ENCODE measurements at places on chromosomes 1 and 21. TPM values are rescaled to one million over a fixed set of nuclear protein-coding genes. Genes with fewer than 3 reads are reported as not detected.

The ANXA9 gene
- not detected for total RNA-seq

The CITED4 gene
- 1.4 TPM for total RNA-seq

DNA sequence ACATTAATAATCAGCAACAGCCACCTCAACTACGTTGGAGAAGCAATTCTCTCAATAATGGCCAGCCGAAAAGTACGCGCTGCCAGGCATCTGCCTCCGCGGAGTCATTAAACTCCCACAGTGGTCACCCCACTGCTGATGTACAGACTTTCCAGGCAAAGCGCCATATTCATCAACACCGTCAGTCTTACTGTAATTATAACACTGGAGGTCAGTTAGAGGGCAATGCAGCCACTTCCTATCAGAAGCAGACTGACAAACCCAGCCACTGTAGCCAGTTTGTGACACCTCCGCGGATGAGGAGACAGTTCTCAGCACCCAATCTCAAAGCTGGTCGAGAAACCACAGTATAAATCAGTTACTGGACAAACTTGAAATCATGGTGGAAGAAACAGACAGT is 93.9 kb downstream of the KIF1B start:
- no peak for DNase-seq

DNA sequence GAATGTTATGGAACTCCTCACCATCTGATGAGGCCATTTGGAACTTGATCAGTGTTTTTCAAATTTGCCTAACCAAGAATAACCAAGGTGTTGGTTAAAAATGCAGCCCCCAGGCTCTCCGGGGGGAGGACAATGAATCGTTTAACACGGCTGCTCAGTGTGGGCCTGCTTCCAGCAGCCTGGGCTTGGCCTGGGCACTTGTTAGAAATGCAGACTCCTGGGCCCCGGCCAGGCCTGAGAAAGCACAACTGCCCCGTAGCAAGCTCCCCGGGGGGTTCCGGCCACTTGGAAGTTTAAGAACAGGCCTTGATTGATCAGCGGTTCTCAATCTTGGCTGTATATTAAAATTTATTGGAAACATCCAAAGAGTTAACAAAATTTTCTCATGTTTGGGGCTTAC is 22.8 kb upstream of the C2CD2 start:
- DNase-seq = no peak

GRCh38 chr1:152052606-152053005 is 15.8 kb upstream of the S100A11 start:
- peak; percentile 70 for DNase-seq

DNA sequence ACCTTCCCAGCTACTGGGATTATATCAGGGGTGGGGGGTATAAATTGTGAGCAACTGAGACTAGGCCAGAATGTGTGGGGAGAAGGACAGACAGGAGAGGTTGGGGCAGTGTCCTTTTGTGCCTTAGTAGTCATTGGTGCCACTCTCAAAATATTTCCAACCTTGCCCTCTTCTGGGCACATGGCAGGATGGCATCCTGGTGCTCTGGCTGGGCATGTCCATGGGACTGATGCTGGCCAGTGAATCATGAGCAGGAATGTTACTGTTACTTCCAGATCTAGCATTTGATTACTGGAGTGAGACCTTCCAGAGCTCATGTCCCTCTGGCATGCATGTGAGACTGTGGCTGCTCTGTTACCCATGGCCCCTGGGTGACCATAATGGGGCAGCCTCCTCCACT is 151.2 kb downstream of the MATN1 start:
- DNase-seq = no peak

The CFHR4 gene
- total RNA-seq = not detected

DNA sequence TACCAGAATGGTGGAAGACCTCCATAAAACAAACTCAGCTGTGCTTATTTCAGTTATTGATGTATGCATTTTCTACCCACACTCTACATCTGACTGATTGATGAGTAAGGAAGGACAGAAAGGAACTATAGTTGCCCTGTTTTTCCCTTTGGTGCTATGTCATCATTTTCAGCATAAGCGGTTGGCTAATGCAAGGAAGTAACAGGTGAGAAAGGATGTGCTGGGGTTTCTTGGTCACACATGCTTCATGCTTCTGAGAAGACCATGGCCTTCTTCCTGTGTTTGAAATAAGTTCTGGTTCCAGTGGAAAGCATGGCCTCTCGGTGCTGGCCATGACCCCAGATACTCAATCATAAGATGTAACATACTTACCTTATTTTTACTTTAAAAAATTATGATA is 541.2 kb downstream of the PTPRU start:
- no peak for DNase-seq

- DNase-seq = no peak
These were observed 8.8 kb downstream of the FMO1 start for GRCh38 chr1:171256940-171257606.

- DNase-seq = no peak
These were observed 195.0 kb upstream of the RGS18 start for GRCh38 chr1:191963286-191963685.

The ANKRD45 gene
- total RNA-seq = not detected

The VASH2 gene
- total RNA-seq = 0.39 TPM

DNA sequence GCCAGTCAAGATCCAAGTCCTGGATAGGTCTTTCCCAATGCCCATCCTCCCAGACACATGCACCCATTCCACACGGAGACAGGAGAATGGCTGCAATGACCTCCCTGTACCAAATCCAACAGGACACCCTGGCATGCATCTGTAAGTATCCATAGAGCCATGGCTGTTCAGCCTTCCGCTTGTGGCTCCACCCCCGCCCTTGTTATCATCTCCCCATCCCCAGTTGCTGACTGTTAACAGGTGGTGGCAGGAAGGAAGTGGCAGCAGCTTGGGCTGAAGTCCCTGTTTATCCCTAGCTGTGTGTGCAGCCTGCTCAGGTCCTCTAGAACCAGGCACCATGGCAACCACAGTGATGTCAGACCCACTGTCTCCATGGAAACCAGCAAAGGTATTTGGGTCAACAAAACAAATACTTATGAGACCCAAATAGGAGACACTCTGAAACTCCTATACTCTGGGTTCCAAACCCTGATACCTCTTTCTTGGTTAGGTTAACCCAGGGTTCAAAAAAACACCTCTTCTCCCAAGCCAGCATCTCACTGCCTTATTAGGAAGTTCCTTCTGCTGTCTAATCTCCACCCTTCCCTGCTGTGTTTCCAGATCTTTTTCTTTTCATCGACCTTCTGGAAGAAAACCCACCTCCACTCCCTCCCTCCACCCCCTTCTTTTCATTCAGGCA is 721 bp downstream of the PBXIP1 start:
- DNase-seq = peak; percentile 88

GRCh38 chr1:42173961-42174735 is 9.6 kb upstream of the GUCA2A start:
- no peak for DNase-seq

DNA sequence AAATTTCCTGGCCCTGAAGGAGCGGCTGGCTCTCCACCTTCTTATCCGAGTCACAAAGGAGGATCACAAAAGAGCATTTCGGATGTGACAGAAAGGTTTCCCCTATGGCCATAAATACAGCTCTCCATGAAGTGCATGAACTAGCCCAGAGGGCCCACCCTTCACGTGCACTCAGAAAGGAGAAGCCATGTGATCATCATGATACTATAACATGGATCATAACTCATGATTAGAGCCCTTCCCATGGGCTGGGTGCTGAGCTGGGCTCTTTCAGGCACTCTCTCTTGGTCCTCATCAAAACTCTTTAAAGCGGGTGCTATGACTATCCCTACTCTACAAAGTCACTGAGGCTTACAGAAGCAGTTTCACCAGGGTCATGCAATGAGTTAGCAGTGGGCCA is 135.0 kb downstream of the PTPRU start:
- DNase-seq = peak; percentile 35

The RNF11 gene
- 22.2 TPM for total RNA-seq

The SERTAD4 gene
- total RNA-seq = not detected

- no peak for DNase-seq
These were observed 19.3 kb upstream of the METTL13 start for GRCh38 chr1:171762143-171762563.

- DNase-seq = no peak
These were observed 96.6 kb upstream of the TNR start for GRCh38 chr1:175839779-175840669.

The RHOU gene
- total RNA-seq = 1.1 TPM

DNA sequence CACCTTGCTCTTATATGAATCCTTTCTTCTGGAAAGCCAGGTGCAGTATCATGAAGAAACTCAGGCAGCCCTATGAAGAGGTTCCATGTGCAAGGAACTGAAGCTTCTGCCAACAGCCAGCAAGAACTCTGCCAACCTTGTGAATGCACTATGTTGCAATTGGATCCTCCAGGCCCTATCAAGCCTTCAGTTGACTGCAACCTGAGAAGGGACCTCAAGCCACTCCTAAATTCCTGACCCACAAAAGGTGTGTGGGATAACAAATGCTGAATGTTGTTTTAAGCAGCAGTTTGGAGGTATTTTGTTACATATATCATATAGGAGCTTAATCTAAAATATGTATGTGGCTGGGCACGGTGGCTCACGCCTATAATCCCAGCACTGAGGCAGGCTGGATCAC is 84.0 kb downstream of the RERE start:
- no peak for DNase-seq

DNA sequence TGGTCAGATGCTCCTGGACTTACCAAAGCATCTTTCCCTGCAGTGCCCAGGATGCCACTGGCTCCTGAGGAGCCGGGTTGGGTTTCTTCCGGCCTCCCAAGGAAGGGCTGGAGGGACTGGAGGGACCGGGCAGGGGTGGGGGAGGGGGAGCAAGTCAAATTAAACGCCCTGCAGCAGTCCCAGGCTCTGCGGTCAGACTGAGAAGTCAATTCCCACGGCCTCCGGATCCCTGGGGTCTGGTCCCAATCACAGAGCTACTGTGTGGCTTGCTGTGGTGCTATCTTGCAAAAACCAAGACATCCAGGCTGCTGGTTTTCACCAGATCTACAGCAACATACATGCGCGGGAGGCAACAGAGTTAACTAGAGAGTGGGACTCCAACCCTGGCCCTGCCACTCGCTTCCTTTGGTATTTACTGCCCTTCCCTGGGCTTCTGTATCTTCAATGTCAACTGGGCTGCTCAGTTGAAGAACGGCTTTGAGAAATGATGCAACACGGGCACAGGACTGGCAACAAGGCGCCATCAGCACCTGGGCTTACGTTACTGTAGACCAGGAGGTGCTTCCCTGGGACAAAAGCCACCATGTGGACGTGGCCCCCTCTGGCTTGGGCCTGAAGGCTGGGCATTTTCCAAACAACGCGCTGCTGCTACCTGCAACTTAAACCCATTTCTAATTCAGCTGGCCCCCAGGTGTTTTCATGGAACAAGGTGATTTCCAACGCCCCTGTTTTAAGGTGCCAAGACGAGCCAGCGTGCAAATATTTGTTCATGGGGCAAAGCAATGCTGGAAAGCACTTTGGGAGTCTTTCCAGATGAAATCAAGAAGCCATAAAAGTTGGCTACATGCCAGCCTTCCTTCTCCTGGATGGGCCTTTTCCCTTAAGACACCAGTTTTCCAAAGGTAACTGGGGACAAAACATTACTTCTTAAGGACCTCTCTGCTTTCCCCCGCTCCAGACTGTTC is 11.5 kb downstream of the RCC2 start:
- DNase-seq = no peak

GRCh38 chr1:33424610-33425009 is 6.3 kb downstream of the PHC2 start:
- no peak for DNase-seq

All from activated naive CD4-positive, alpha-beta T cell treated with anti-CD3 and anti-CD28 coated beads, Interleukin-2, amount 50 U/mL, for 72 hours (primary cell).